Amygdala (tissue), 56 donors: ENCODE measurements at places on chromosomes 13 and 19.

GRCh38 chr19:47321630-47322029 lies 10.3 kb upstream of the C5AR2 start:
- no peak for DNase-seq

DNA sequence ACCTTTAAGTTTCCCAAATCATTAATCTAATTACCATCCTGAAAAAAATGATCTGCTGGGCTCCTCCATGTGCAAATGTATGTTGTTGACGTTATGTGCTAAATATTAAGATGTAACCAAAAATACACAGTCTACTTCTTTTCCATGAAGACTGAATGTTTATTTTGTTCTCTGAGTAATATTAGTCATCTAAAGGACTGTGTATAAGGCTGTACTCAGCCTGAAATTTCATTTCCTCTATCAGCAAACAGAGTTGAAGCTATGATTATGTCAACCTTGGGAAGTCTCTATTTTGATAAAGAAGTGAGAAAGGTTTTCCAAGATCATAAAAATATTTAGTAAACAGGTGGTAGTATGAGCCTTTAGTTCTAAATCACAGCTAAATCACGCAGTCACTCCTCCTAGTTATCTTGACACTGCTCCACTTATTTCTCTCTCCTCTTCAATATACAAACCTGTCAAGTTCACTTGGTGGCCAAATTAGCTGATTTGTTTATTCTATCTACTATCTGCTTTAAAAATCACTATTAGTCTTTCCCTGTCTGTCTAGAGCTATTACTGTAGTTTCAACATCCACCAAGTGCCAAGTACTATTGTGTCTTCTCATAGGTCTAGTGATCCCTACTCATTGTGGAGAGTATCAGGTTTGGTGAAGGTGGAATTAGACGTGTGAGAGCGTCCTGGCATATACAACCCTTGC lies 211.7 kb upstream of the STARD13 start:
- no peak for DNase-seq

- no peak for DNase-seq
Observed at GRCh38 chr13:53778937-53779336, 750.3 kb downstream of the OLFM4 start.

- DNase-seq = no peak
Observed at GRCh38 chr19:40584007-40584406, 7.3 kb downstream of the SHKBP1 start.

DNA sequence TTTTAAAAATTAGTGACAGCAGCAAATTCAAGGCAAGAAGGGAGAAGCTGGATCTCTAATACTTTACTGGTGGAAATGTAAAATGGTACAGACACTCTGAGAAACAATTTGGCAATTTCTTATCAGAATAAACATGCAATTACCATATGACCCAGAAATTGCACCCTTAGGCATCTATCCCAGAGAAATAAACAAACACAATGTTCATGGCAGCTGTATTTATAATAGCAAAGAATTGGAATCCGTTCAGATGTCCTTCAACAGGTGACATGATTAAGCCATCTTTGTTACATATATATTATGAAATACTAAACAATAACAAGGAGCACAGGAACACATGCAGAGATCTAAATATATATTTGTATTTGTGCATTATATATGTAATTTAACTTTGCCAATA lies 756.5 kb downstream of the SLITRK1 start:
- no peak for DNase-seq

GRCh38 chr13:106306748-106307277 lies 228.6 kb downstream of the EFNB2 start:
- DNase-seq = no peak

GRCh38 chr19:31340042-31341025 lies 8.9 kb downstream of the TSHZ3 start:
- DNase-seq = no peak
